ENCODE measurements at places on chromosomes 4 and X. TPM values are rescaled to one million over a fixed set of nuclear protein-coding genes. Genes with fewer than 3 reads are reported as not detected.
A peak's percentile ranks its signal among the peaks of the same experiment; 100 is the strongest.

The XAGE1A gene
- not detected for total RNA-seq

The ADH7 gene
- total RNA-seq = not detected

The HS3ST1 gene
- 1.5 TPM for total RNA-seq

The BRS3 gene
- total RNA-seq = 0.05 TPM

DNA sequence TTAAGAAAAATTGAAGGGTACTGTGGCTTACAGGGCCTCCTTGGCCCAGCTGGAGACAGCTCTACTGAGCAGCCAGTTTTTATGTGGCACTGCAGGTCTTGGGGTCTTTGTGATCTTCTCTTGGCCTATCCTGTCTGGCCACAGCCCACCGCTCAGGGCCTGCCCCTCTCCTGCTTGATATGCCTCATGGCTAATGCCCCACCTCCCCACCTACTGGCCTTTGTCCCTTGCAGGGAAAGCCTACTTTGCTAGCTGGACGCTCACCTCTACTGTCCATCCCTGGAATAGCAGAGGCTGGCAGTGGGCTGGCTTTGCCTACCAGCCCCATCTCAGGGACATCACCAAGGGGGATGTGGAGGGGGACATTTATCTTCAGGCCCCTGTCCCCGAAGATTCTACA is 134.1 kb downstream of the PJA1 start:
- no peak overlapping the region for H3K27ac ChIP-seq
- H3K4me3 ChIP-seq = no peak overlapping the region
- H3K36me3 ChIP-seq = no peaks in the 10 kb centered on the region
- H3K4me1 ChIP-seq = peaks cover 26% of the 10 kb centered on the region
- H3K27me3 ChIP-seq = no peaks in the 10 kb centered on the region

GRCh38 chrX:150313514-150313913 is 49.6 kb upstream of the MAMLD1 start:
- no peaks in the 10 kb centered on the region for H3K36me3 ChIP-seq
- DNase-seq = no peak
- H3K27ac ChIP-seq = no peak overlapping the region

DNA sequence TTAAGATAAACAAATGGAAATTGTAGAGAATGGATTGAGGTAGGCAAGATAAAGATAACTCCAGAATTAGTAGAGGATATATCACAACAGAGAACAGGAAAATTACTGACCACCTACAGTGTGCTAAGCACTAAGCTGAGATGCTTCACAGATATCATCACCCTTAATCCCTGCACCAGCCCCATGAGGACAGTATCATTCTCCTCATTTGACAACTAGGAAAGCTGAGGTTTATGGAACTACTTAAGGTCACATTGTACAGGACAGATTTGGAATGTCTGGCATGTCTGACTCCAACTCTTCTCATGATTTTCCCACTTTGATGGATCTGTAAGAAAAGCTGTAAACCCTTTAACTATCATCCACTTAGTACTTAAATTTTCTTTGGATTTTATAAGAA is 95.5 kb downstream of the CASK start:
- H3K27ac ChIP-seq = no peak overlapping the region
- H3K36me3 ChIP-seq = no peaks in the 10 kb centered on the region
- DNase-seq = no peak
- H3K4me3 ChIP-seq = no peak overlapping the region
- no peaks in the 10 kb centered on the region for H3K27me3 ChIP-seq
- H3K4me1 ChIP-seq = peaks cover 3% of the 10 kb centered on the region

DNA sequence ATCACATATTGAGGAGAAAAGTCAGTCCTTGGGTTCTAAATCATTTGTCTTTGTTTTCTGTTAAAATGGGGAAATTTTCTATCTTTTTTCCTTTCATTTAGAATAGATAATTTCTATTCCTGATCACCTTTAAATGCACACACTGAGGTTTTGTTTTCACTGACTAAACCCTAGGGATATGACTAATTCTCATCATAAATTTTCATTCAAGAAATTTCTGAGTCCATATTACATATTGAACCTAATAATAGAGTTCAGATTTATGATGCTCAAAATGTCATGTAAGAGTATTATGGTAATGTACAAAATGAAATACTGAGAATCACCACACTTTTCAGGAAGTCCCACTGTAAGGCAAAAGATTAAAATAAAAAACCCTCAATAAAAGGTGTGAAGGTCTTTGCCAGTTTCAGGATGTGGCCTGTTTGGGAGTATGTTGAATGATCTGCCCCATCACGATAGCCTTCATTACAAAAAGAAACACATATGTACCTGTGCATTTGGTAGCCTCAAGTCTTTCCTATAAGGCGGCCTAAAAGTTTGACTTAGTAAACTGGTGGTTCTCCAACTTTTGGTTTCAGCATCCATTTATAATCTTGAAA is 49.4 kb downstream of the LEF1 start:
- H3K27me3 ChIP-seq = no peaks in the 10 kb centered on the region
- peaks cover 96% of the 10 kb centered on the region for H3K36me3 ChIP-seq
- H3K4me3 ChIP-seq = no peak overlapping the region
- H3K27ac ChIP-seq = no peak overlapping the region

- no peak overlapping the region for H3K4me3 ChIP-seq
- H3K27ac ChIP-seq = no peak overlapping the region
- no peaks in the 10 kb centered on the region for H3K27me3 ChIP-seq
- H3K36me3 ChIP-seq = no peaks in the 10 kb centered on the region
- H3K4me1 ChIP-seq = no peaks in the 10 kb centered on the region
Observed at GRCh38 chr4:2186133-2186864, 55.6 kb downstream of the HAUS3 start.

DNA sequence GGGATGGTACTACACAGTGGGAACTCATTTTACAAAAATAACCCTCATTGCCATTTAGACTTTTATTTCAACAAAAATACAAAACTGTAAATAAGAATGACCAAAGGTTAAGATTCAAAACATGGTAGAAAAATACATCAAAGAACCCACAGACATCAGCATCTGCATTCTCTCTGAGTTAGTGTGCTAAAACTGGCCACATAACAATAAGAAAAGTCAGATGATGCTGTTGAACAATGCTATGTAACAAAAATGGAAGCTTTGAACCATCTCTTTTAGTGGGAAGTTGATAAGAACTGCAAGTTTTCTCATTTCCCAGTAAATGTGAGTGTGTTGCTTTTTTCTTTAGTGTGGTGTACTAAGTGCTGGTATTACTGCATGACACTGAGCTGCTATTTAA is 888.4 kb upstream of the EPHA5 start:
- no peaks in the 10 kb centered on the region for H3K4me1 ChIP-seq
- H3K27me3 ChIP-seq = no peaks in the 10 kb centered on the region
- no peak for DNase-seq
- H3K4me3 ChIP-seq = no peak overlapping the region
- H3K27ac ChIP-seq = no peak overlapping the region

DNA sequence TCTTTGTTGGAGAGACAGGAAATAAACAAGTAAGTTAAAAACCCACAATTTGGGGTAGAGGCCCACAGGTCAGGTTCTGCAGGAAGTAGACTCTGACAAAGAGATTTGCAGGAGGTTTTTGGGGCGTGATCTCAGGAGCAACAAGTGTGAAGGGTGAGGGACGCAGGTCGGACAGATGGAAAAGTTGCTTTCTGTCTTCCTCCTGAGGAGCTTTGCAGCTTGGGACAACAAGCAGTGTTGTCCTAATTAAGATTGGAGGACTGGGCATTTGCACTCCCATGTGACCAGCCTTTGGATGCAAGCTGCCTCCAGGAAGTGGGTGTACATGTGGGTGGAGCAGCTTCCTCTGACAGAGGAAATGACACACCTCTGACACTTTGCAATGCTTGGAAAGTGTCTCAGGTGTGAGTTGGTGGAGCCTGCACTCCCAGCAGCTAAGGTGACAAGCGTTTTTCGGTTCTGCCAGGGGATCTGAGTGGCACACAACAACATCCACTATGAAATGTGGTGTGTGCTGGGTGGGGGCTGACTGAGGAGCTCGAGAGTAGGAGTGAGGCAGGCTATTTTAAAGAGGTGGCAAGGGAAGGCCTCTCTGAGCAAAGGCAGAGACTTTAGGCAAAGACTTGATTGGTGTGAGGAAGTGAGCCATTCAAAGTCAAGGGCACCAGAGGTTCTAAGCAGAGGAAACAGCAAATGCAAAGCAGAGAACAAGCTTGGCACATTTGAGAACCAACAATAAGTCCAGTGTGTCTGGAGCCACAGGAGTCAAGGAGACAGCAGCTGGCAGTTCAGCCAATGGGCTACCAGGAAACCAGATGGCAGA is 339.8 kb upstream of the GATB start:
- peak overlapping the region; percentile 38 for H3K4me3 ChIP-seq
- H3K27me3 ChIP-seq = no peaks in the 10 kb centered on the region
- H3K4me1 ChIP-seq = peaks cover 96% of the 10 kb centered on the region
- peak overlapping the region; percentile 94 for H3K27ac ChIP-seq

Measured in thymus (tissue), 14 donors.